ENCODE measurements at places on chromosomes 12 and 14. TPM values are rescaled to one million over a fixed set of nuclear protein-coding genes. Genes with fewer than 3 reads are reported as not detected.
A peak's percentile ranks its signal among the peaks of the same experiment; 100 is the strongest.

The KLRG1 gene
- 0.69 TPM for total RNA-seq

- no peak for DNase-seq
These were observed 3.0 kb upstream of the LGALS3 start for GRCh38 chr14:55126034-55126433.

- no peak for DNase-seq
These were observed 9.2 kb downstream of the CABP1 start for GRCh38 chr12:120649442-120650232.

The DHRS4 gene
- total RNA-seq, result 18.4 TPM

DNA sequence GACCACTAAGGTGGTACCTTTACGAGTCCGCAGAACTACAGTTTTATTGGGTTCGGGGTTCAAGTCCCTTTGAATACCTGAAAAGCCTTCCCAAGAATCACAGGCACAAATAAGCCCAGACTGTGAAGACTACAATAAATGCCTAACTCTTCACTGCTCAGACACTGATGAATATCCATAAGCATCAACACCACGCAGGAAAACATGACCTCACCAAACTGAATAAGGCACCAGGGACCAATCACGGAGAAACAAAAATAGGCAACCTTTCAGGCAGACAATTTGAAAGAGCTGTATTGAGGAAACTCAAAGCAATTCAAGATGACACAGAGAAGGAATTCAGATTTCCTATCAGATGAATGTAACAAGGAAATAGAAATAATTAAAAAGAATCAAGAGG lies 24.2 kb upstream of the P2RX7 start:
- no peak for DNase-seq

The KRT3 gene
- total RNA-seq, result 0.08 TPM

The SOAT2 gene
- total RNA-seq, result not detected

DNA sequence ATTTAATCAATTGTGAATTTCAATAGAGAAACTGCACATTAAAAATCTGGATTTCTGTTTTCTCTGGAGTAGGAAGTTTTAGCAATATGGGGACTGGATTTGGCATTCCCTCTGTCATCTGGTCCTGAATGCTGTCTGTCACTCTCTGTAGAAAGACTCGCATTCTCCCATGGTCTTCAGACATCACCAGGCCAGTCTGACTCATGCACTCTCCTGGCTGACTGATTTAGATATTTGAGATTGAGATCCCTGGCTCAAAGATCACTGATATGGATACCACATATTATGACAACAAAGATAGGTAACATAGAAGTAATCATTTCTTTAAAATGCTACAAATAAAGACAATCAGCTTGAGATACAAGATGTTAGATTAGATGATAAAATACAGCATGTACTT lies 524.5 kb downstream of the GALC start:
- DNase-seq, result no peak

DNA sequence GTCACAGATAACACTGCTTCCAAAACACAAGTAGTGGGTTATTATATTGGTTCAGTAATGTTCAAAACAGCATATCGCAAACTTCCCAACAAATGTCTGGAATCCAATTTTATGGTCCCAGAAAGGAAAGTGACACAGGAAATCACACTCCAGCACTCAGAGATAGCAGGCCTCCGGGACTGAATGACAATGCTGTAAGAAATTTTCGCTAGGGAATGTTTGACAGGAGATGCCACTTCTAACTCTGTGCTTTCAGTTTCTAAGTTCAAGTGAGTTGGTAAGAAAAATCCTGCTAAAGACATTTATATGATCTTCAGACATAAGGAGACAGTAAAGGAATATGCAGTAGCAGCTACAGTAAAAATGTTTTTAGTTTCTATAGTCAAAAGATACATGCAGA lies 93.2 kb downstream of the SLC2A13 start:
- no peak for DNase-seq

The C1QL4 gene
- total RNA-seq, result not detected

- no peak for DNase-seq
These were observed 973.2 kb downstream of the AACS start for GRCh38 chr12:126038434-126038833.

The FOXM1 gene
- total RNA-seq, result 72.6 TPM

DNA sequence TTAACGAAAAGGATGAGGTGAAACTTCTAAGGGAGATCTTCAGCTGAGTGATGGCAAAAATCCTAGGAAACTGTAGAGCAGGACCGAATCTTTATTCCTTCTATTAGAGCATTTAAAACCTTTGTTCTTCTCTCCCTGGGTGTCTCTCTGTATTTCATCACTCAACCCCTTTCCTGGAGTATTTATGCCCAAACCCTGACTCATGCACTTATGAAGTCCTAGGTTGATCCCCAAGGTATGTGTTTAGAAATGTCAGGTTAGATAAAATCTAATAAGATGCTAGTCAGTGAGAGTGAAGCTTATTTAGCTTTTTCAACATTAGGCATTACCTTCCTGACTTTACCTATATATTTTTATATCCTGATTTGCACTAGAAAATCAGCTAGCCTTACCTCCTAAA lies 239.8 kb upstream of the NPAS3 start:
- DNase-seq, result no peak

GRCh38 chr12:102702447-102703114 lies 214.5 kb downstream of the PAH start:
- peak; percentile 9 for DNase-seq

The OXA1L gene
- total RNA-seq, result 127 TPM

The OAS2 gene
- total RNA-seq, result 113 TPM

The POTEM gene
- not detected for total RNA-seq

The PAX9 gene
- not detected for total RNA-seq

DNA sequence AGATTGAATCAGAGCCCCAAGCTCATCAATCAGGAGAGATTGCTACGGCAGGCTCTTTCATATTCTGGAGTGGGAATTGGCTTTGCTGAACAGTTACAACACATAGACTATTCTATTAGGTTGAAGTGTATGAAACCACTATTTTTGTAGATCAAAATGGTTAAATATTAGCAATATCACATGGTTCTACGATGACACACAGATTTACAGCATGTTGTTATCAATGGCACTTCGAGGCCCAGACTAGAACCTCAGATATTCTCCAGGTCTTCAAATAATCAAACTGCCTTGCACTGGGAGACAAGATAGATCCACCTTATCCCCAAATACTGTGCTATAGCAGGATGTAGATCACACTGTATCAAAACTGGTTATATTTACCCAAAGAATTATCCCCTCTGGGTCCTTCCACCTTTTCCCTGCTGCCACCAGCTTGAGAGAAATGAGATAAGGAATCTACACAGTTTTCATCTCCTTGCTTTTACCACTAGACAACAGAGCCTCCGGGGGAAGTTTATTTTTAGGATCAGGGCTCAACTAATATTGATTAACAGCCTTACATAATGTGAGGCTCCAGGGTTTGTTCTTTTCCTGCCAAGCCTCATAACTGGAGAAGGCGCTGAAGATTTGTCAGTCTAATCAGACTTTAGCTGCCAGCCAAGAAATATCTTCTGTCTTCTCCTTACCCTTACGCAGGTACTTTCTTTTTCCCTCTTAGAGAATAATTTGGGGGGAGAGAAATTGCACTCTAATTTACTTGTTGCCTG lies 507.1 kb downstream of the DIO2 start:
- DNase-seq, result no peak

DNA sequence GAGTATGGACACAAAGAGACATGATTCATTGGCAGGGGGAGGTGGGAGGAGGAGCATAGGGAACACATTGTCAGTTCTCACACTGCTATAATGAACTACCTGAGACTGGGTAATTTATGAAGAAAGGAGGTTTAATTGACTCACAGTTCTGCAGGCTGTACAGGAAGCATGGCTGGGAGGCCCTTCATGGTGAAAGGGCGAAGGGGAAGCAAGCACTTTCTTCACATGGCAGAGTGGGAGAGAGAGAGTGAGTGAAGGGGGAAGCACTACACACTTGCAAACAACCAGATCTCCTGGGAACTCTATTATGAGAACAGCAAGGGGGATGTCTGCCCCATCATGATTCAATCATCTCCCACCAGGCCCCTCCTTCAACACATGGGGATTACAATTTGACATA lies 391.8 kb downstream of the BMP4 start:
- no peak for DNase-seq

DNA sequence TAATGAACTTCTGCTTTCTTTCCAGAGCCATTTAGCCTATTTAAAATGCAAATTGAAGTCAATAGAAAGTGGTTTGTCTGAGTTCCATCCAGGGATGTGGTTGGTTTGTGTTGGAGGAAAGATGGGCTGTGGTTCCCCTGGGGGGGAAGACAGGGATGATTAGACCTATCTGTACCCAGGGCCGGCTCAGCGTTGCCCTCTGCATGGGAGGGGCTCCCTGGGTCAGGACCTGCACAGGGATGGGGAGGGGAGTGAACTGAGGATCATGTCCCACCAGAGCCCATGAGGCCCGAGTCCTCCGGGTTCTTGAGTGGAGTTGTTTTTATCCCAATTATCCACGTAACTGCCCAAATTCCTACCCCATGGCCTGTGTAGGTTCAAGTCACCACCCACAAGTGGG lies 76.9 kb upstream of the SFSWAP start:
- no peak for DNase-seq

DNA sequence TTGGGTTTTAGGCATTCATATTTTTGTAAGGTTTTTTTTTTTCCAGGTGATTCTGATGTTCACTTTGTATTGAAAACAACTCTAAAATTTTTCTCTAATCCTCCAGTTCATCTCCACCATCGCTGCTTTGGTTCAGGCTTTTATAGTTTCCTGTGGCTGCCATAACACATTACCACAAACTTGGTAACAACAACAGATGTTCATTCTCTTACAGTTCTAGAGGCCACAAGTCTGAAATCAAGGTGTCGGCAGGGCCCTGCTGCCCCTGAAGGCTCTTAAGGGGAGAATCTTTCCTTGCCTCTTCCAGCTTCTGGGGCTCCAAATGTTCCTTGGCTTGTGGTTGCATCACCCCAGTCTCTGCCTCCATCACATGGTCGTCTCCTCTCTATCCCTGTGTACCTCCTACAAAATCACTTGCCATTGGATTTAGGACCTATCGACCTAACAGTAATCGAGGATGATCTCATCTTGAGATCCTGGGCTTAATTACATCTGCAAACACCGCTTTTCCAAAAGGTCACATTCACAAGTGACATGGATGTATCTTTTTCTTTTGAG lies 55.2 kb downstream of the PELI2 start:
- DNase-seq, result no peak

DNA sequence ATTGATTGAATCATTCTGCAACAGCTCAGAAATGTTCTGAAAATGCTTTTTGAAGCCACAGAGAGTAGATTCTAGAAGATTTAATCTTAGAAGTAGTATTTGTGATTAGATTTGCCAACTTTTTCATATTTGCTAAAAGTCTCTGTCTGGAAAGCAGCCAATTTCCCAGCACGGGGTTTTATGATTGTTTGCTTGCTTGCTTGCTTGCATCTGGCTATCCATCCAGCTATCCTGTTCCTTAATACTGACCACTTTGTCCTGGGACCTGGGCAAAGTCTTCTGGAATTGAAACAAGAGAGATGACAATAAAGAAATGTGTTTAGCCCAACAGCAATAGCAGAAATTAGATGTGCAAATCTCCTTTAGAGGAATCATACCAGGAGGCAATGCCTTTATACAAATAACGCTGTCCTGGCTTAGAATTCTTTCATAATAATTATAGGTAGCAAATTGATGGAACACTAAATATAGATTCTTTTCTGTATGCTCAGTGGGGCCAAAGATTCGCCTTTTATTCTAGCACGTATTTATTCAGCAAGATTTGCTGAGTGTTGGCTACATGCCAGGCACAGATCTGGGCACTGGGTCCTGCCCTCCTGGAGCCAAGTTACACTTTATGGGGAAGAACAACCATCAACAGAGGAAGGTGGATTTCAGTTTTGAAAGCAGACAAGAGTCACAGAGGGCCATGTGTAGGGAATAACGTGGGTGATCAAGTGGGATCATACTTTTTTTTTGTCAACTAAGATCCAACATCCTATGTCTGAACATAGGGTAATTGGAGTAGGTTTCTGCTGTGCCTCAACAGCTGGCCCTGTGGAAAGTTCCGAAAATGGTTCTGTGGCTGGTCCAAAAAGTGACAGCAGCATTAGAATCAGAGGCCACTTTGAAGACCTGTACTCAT lies 25.3 kb downstream of the MYBPC1 start:
- no peak for DNase-seq

The OR5AU1 gene
- total RNA-seq, result not detected

The PLD4 gene
- total RNA-seq, result 0.10 TPM

DNA sequence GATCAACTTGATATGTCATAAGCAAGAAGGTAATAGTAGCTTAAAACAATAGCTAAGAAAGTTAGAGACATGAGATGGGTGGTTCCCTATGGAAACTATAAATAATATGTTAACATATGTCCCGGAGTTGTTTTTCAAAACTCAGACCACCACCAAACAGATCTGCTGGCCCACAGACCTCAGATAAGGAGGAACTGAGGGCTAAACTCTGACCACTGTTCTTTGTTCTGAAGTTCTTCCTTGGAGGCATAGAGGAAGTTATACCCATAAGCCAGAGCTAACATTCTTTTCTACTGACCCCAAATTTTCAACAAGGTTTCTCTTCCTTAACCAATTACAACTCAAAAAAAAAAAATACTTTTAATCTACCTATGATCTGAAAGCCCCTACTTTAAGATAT lies 156.1 kb upstream of the FSCB start:
- DNase-seq, result no peak

DNA sequence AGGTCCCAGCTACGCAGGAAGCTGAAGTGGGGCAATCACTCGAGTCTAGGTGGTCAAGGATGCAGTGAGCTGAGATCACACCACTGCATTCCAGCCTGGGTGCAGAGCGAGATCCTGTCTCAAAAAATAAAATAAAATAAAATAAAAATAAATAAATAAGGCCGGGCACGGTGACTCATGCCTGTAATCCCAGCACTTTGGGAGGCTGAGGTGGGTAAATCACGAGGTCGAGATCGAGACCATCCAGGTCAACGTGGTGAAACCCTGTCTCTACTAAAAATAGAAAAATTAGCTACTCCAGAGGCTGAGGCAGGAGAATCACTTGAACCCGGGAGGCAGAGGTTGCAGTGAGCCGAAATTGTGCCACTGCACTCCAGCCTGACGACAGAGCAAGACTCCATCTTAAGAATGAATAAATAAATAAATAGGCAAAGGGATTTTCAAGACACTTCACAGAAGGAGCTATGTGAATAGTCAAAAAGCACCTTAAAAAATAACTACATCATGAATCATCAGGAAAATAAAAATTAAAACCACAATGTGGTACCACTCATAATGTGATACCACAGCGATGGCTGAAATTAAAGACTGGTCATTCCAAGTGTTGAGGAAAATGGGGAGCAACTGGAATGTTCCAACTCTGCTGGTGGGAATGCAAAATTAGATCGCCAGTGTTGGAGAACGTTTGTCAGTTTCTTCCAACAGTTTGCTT lies 92.9 kb upstream of the TBX3 start:
- no peak for DNase-seq

All from activated T-helper 1 cell treated with anti-CD3 and anti-CD28 coated beads, Interleukin-12 subunit alpha, Interleukin-12 subunit beta, Interleukin-2, Interleukin-4 antibody, amounts not matched to agents 30 ng/mL and 10 ng/mL and 1 ng/mL, durations not matched to agents 14 hours and 24 hours and 36 hours (primary cell).